ENCODE measurements at places on chromosomes 1 and 21.

DNA sequence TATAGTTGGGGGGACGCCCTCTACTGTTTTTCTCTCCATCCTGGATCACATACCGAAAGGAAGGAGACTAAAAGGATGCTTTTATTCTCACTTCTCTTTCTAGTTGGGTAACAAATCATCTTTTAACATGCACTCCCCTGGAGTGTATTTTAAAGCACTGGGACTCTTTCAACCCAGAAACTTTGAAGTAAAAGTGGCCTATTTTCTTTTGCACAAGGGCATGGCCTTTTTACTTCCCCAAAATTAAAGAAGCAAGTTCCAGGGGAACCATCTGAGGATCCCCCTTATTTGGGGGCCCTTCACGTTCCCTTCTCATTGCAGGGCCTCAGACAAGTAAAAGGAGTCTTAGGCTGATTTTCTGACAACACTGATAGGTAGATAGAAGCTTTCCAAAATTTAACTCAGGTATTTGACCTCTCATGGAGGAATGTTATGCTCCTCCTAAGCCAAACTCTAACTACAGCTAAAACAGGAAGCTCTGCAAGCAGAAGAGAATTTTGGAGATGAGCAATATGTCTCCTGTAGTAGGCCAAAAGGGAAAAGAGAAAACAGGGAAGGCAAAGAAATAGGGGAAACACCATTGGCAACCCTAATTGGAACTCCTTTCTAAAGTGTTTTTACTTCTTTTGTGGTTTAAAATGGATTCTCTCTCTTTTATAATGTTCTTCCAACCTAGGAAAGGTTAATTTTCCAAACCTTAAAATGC is 8.9 kb upstream of the CD46 start:
- DNase-seq, result no peak

- DNase-seq, result no peak
These were observed 1.8 kb downstream of the CDKN2C start for GRCh38 chr1:50971748-50972305.

- no peak for DNase-seq
These were observed 49.3 kb upstream of the TARBP1 start for GRCh38 chr1:234528074-234528865.

DNA sequence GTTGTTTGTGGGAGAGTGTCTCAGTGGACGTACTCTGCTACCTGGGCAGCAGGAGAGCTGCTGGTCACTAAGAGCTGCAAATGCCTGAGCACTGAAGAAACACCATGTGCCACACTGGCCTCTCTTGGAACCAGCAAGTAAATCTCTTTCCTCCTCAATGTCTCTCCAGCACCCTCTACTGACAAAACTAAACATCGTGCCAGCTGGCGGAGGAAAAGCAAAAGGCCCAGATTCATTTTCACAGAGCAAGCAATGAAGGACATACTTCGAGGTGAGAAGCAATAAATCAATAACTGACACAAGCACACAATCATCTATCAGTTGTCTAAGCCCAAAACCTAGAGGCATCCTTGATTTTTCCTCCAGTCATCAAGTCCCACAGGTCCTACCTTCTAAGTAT is 78.1 kb downstream of the RERE start:
- DNase-seq, result no peak

DNA sequence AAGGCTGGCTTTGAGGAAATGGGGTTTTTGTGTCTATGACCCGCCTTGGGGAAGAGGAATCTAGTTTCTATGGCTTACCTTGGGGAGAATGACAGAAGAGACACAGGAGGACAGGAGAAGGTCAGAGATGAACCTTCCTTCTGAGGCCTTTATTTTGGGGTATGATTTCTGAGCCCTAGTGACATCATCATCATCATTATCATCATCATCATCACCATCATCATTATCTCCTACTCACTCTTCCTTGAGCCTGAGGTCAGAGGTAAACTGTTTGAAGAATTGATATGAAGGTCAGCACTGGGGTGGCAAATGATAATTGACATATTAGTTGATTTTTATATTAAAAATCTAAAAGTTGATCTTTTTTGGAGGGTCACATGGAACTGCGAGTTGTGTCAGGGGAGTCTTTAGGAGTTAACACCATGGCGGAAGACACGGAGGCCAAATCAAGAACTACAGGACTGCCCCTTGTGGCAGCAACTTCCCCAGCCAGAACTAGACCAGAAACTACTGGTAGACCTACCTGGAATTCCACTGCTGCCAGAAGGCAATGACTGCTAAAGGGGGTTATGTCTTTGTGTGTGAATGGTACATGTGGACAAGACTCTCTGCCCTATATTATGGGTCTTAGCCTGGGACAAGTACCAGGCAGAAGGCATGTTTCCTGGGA is 49.8 kb upstream of the WLS start:
- no peak for DNase-seq

DNA sequence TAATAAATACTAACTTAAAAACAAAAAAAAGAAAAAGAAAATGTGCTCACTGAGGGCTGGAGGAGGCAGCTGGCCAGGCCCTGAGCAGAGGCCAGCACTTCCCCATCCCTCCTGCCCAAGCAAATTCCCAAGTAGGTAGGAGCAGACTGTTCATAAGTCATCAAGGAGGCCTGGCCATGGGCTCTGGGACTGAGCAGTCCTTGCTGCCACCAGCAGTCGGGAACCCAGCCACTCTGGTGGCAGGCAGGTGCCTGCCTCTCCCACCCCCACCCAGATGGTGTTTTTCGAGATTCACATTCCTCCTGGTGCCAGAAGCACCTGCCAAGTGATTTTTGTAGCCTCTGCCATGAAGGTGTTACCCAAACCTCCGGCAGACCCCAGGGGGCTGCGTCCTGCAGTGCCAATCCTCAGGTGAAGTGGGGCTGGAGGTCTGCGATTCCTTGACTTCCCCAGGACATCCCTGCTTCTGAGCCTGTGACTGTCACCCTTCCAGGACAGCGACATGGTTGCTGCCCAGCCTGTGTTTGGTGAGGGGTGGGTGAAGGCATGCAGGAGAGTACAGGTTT is 204.2 kb upstream of the TMEM51 start:
- no peak for DNase-seq

Measured in stimulated activated CD4-positive, alpha-beta T cell treated with anti-CD3 and anti-CD28 coated beads, Interleukin-1b, Interleukin-23, amount 100 ng/mL, for 48 hours (primary cell).